ENCODE measurements at places on chromosomes 2 and 18.

- DNase-seq: no peak
Measured at GRCh38 chr2:140473851-140474250, 1657.0 kb downstream of the LRP1B start.

- DNase-seq: no peak
Measured at GRCh38 chr18:61898640-61899101, 5.9 kb upstream of the RNF152 start.

DNA sequence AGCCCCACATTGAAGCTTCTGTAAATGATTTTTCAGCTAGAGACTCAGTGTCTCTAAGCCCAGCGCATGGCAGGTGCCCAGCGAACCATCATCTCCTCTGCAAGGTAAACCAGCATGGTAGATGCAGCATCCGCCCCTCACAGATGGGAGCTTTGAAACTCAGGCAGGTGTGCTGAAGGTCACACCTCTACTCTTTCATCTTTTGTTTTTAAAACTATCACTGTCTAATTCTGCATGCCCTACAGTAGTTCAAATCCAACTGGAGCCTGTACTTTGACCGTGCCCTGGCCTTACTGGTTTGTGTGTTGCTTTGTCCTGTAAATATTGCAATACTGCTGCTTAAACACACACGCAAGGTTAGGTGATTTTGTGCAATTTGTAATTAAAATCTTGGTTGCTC is 831.1 kb downstream of the GALR1 start:
- DNase-seq: no peak

DNA sequence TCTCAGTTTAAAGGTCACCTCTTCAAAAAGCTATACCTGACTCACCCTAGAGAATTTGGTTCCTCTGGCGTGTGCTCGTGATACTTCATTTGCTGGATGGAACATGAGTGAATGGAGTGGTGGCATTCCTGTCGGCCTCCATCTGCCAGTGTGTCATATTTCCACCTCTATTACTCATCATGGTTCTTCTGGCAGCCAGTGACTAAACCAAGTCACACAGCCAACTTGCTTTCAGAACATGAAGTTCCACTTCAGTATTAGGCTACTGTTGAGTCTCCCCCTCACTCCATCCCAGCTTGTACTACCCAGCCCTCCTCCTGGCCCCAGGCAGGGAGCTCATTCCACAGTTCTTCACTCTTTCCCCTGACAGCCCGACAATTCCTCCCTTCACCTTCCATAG is 169.8 kb downstream of the MREG start:
- no peak for DNase-seq

DNA sequence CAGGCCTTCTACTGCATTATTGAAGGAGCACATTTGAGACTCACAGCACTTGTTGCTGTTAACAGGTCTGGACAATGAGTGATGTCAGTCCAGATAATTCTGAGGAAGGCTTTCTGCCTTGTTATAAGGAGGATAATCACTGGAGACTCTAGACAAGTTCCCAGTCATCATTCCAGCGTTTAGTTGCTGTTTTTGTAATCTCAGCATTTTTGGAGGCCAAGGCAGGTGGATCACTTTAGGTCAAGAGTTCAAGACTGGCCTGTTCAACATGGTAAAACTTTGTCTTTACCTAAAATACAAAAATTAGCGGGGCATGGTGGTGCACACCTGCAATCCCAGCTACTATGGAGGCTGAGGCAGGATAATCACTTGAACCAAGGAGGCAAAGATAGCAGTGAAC is 39.6 kb upstream of the TRIM43B start:
- no peak for DNase-seq

- DNase-seq: no peak
Measured at GRCh38 chr2:144648837-144649465, 129.0 kb upstream of the ZEB2 start.

GRCh38 chr2:10502803-10503107 is 54.6 kb upstream of the ODC1 start:
- no peak for DNase-seq

DNA sequence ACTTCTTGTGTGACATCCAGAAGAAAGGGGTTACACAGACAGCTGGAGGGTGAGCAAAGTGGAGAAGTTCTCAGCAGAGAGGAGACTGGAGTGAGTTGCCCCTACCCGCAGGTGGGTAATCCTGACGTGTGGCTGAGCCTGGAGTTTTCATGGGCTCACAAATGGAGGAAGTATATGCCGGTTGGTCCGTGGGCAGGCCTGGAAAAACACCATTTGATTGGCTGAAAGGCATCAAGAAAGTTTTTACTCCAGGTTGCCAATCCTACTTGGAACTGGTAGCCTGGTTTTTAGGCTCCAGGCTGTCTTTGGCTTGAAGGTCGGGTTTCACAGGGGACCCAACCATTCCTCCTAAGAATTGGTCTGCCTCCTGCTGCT is 1177.4 kb upstream of the LRRTM1 start:
- no peak for DNase-seq

GRCh38 chr2:223835701-223836532 is 1.5 kb downstream of the AP1S3 start:
- peak; percentile 80 for DNase-seq

DNA sequence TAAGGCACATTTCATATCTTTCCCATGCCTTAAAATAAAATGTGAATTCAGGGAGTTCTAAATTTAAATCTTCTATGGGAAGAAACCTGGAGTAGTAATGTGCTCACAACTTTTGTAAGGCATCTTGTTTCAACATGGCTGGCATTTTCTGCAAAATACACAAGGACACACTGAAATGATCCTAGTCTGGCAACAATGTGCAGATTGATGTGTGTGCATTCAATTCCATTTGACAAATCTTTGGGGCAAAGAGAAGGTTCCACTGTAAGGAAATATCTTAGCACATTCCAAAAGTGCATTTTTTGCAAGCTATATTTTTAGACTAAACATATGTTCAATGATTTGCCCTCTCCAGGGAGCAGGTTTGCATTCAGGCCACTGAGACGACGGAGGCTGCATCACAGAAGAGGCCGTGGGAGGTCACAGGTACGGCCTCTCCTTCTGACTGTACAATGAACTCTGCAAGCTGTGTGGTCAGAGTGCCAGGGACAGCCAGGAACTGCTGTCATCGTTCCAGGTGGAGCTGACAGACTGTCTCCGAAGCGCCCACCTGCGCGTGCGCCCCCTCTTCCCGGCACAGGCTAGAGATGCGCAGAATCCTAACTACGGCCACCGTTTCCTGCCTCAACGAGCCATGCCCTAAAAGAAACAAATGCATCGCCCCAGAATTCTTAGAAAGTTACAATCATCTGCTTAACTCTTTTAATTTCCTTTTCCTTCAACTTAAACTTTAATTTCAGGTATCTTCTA is 149.2 kb upstream of the POU3F3 start:
- no peak for DNase-seq

GRCh38 chr2:99987160-99987559 is 155.2 kb downstream of the AFF3 start:
- no peak for DNase-seq

DNA sequence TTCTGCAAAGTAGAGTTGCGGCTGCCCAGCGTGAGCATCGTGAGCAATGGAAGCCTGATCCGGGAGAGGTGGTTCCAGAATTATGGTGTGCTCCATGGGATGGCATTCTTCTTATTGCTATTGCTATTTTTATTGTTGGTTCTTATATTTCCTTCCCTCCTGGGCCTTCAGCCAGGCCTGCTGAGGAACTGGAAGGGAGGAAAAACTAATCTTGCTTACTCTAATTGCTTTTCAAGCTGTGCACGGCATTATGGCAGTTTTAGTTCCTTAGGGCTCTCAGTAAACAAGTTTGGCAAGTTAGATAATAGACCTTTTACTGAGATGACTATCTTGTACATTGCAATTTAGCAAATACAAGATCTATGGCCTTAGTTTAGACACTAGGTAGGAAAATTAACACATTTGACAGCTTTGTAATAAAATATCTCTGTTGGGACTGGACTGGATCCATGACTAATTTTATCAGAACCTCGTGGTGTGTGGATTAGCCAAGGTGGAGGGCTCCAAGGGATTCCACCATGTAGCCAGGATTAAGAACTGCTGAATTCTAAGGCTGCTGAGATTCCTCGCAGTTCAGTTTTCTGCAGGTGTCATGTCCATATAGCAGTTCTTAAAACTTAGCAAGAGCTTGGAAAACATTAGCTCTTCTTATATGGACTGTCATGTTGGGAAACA is 6.0 kb downstream of the RSAD2 start:
- DNase-seq: no peak

GRCh38 chr2:118805064-118805690 is 42.3 kb downstream of the EN1 start:
- DNase-seq: no peak

DNA sequence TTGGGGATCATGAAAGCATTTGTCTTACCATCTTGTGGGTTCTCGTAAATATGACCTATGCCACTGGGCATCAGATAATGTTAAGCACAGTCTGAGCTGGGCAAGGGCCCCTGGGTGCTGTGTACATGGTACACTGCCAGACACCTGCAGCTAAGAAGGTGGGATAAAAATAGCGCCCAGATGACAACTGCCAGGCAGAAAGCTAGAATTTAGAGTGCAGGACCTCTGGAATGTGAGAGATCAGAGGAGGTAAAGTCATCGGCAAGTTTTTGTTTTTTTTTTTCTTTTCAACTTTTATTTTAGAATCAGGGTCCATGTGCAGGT is 53.8 kb upstream of the CYRIA start:
- no peak for DNase-seq

- DNase-seq: no peak
Measured at GRCh38 chr18:12034241-12035100, 53.2 kb downstream of the IMPA2 start.

DNA sequence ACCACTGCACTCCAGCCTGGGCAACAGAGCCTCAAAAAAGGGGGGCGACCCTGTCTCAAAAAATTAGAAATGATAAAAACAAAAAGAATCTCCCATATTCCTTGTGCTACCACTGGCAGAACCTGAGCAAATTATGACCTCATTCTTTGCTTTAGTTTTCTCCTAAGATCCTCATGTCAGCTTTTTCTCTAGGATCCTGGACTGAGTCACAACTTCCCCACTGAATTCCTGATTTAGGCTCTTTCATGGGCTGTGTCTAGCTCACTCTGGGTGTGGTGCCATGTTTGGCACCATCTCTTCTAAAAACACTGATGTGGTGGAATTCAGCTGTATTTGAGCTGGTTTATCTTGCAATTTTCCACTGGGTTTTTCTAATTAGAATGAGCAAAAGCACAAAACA is 37.1 kb downstream of the EXOC6B start:
- no peak for DNase-seq

- DNase-seq: no peak
Measured at GRCh38 chr2:120599656-120600055, 136.0 kb upstream of the GLI2 start.

GRCh38 chr18:34643989-34644388 is 66.1 kb upstream of the DTNA start:
- DNase-seq: no peak

GRCh38 chr2:71603851-71604725 is 150.7 kb downstream of the DYSF start:
- no peak for DNase-seq

DNA sequence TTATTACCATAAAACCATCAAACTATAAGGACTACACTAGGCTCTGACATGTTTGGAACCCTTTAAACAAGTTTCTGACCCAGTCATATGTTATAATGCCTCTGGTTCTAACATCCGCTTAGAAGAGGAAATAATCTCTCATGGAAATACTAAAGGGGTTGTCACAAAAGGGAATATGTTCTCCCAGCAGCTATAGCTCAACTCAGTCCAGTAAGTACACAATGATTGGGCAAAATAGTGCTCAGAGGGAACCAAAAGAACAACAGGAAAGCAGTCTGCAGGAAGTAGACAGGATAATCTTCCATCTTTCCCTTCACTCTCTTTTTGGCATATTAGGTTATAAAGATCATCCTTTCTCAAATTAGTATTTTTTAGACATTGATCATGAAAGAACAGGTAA is 4.3 kb downstream of the SRBD1 start:
- DNase-seq: no peak

DNA sequence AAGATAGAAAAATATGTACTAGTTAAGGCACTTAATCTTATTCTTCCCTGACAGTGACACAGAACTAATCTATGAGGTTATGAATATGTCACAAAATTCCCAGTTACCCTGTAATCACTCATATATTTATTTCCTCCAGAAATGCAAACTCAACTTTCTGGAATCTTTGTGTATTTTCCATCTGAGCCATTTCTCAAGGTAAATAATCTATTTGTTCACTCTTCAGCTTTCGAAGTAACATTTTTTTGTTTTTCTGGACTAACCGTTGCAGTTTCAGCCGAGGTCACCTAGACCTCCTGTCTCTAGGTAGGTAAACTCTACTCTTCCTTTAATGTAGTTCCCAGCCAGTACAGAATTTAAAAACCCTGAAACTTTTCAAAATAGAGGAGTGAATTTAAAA is 250.9 kb downstream of the EXOC6B start:
- DNase-seq: no peak

DNA sequence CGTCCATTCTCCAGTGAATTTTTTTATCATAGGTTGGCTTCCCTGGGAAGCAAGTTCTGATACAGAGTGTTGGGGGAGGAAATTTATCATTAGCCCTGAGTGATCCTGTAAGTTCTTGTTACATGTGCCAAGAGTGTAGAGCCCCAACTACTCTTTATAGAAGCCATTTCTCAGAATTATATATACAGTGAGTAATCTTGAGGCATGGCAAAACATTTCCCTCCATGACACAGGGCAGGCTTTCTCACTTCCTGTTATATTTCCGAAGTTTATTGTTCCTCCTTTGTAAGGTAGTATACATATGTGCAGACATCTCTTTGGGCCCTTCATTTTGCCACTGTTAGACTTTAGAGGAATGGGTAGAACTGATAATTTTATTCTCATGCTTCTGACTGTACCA is 484.7 kb upstream of the NRXN1 start:
- no peak for DNase-seq

DNA sequence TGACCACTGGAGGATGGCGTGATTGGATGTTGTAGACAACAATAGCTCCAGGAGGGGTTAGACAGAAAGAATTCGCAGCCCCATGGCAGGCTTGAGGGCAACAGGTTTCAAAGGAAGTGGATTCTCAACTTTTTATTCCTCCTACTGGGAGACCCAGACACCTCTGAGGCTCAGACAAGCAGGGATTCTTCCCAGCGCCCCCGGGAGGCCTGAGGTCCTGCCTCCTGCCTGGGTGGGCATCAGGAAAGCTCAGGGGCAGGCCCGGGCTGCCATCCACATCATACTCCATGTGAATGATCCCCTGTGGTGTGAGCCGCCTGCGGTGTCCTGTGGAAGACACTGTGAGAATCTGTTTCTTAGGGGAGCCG is 203.5 kb downstream of the CYP26B1 start:
- DNase-seq: no peak

DNA sequence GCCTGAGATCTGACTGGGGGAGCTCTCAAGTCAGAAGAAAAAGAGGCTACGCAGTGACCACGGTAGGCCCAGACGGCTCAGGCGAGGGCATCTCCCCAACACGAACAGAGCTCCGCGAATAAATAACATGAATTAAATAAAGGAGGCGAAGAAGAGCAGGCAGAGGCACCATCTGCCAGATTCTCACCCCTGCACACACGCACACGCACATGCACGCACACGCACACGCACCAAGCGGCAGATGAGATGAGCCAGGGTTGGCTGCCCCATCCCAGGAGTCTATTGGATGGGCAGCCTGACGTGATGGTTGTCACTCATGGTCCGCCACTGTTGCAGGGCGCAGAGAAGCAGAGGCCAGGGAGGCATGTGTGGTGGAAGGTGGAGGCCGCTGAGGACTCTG is 50.4 kb upstream of the ASXL2 start:
- DNase-seq: no peak

All from GM13977 (cell line).